ENCODE measurements at places on chromosomes 1 and 21. TPM values are rescaled to one million over a fixed set of nuclear protein-coding genes. Genes with fewer than 3 reads are reported as not detected.
A peak's percentile ranks its signal among the peaks of the same experiment; 100 is the strongest.

DNA sequence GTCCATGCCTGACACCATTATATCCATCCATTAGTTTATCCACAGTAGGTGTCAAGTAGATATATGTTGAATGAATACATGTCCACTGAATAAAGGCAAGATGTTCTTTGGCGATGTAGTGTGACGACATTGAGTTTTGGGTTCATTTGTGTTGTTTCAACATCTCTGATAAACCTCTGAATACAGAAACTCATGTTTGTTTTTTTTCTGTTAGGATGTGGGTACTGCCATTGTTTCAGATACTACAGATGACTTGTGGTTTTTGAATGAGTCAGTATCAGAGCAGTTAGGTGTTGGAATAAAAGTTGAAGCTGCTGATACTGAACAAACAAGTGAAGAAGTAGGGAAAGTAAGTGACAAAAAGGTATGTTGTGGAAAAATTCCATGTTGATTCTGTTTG lies 28.1 kb downstream of the MDM4 start:
- DNase-seq, result peak; percentile 58

- peak; percentile 91 for DNase-seq
These were observed 40.6 kb downstream of the AKNAD1 start for GRCh38 chr1:108816049-108816893.

DNA sequence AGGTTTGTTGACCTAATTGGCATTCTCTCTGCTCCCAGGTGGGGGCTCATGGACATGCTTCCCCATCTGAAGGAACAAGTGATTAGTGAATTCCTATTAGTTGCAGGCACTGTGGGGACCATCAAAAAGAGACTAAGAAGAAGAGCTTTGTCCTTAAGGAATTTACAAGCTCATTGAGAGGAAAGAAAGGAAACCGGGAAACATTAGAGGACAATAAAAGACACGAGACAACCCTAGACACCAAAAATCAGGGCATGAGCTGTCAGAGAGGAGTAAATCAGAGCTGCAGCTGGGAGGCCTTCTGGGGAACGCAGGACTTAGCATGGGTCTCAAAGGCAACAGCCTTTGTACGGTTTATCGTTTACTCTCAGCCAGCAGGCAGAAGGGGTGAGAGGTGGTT lies 45.1 kb downstream of the BACE2 start:
- no peak for DNase-seq

GRCh38 chr1:15411593-15412137 lies 2.0 kb downstream of the EFHD2 start:
- DNase-seq, result no peak

DNA sequence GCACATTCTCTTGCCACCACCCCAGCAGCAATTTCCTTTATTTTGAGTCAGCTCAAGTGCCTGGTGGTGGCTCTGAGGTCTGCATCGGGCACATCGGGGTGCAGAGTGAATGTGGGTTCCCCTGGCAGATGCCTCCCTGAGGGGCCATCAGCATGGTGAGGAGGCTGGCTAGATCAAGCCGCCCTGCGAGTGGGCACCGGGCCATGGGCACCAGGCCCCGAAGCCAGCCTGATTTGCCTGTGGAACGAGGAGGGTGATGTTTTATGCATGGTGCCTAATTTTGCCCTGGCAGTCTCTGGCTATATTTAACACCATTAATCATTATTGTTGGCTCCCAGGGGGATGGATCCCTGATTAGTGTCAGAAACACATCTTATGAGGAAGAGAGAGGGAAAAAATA lies 36.3 kb downstream of the ACTL8 start:
- no peak for DNase-seq

GRCh38 chr21:21101911-21102310 lies 103.7 kb downstream of the NCAM2 start:
- peak; percentile 71 for DNase-seq

The TNFRSF4 gene
- 0.41 TPM for total RNA-seq

The YY1AP1 gene
- total RNA-seq, result 42.3 TPM

The RNU1-1 gene
- total RNA-seq, result 1,356 TPM

Data from astrocyte (in vitro differentiated cells and primary cell).